ENCODE measurements at places on chromosomes 3 and 15.

DNA sequence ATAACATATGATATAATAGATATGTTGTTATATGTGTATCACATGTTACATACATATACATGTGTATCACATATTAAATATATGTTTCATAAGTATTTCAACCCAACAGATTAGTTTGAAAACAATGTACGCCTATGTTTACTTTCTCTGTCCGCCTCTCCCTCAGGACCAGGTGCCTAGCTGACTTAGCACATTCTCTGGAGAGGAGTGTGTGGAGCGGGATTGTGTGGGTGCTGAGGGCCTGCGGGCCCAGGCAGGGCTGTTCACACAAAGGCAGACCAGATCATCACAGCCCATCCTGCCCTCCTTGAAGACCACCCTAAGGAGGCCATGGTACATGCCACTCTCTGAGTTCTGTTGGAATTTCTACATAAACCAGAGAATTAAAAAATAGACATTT, 81.0 kb downstream of the PLXNA1 start:
- no peak for DNase-seq

- no peak for DNase-seq
These were observed 28.5 kb upstream of the CMSS1 start for GRCh38 chr3:99789011-99789721.

DNA sequence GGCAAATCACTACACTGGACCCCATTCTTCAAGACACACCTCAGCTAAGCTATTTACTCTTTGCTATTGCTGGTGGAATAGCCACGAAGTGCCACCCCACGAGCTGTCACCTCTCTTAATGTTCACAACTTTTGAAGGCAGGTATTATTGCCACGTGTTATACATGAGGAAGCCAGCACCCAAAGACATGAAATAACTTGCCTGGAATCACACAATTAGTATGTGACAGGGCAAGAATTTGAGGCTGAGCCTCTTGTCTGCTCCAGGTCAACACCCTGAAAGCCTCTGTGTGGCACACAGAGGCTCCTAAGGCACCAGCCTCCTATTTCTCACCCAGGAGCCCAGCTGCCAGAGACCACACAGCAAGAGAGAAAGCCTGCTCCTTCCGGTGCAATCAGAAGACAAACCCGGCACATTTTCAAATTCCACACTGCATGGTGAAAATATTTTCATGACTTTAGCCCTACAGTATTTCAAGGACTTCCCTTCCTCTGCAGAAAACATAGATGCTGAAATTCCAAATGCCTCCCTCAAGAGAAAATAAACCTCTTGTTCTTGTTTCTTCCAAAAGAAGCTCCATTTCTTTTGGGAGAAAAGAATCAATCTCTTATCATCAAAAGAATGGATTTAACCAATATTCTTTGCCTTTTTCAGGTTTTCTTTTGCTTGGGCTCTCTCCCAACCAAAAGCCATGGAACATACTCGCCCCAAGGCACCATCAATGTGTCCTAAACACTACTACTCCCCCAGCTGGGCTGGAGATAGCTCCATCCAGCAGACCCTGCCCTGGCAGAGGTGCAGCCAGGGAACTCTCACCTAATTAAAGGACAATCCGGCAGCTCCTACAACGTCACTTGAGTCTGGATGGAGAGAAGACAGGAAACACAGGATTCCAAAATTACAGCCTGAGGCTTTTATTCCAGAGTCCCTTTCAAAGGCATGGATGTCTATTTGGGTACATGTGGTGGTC, 84.7 kb upstream of the THBS1 start:
- no peak for DNase-seq

GRCh38 chr3:4078903-4079302, 224.3 kb upstream of the SETMAR start:
- no peak for DNase-seq

- no peak for DNase-seq
These were observed 14.7 kb downstream of the CHD2 start for GRCh38 chr15:92914768-92915221.

DNA sequence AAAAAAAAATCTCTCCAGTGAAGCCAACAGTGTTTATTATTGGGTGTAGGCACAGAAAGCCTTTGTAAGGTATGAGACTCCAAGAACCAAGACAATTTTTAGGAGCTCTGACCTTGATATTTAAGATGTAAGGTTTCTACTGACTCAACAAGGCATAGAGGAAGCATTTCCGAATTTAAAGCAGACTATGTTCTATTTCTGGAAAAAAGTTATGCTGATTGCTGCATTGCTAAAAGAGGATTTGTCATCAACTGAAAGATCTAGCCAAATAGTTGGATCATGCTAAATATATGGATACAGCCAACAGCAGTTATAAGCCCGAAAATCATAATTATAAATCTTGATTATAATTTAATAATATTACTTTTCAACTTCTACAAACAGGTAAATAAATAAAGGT, 53.3 kb upstream of the MELTF start:
- DNase-seq = no peak

GRCh38 chr15:43144512-43144911, 11.1 kb downstream of the TMEM62 start:
- no peak for DNase-seq

GRCh38 chr15:38297623-38298388, 45.2 kb downstream of the SPRED1 start:
- DNase-seq = no peak

DNA sequence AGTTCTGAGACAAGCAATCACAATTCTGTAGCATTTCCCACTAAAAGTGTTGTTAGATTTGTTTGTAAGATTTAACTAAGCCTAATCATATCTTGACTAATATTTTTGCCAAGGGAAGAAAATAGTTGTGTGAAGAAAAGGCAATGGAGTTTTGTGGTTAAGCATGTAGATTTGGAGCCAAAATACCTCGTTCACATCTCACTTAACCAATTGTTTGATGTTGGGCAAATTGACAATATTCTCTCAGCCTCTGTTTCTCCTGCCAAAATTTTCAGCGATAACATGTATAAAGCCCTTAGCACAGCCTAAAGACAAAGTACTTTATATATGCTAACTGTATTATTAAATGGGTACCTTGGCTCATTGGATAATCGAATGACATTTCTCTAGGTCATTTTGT, 20.5 kb upstream of the CDIN1 start:
- DNase-seq = no peak

DNA sequence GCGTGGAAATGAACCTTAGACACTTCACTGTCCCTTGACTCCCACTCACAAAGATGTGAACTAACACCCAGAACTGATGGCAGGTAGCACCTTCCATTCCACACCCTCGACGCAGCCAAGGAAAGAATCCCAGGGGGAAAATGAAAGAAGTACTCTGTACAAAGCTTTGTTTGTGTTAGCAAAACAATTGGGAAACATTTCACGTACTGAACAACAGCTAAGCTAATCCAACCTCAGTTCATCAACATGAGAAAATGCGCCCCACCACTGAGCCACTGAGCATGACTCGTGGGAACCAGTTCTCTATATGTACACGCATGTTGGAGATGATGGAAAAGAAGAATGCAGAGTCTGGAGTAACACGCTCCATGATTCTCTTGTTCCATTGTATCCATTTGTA, 32.0 kb downstream of the CORO2B start:
- DNase-seq = no peak

- no peak for DNase-seq
These were observed 105.7 kb downstream of the LRRK1 start for GRCh38 chr15:101024706-101025500.

DNA sequence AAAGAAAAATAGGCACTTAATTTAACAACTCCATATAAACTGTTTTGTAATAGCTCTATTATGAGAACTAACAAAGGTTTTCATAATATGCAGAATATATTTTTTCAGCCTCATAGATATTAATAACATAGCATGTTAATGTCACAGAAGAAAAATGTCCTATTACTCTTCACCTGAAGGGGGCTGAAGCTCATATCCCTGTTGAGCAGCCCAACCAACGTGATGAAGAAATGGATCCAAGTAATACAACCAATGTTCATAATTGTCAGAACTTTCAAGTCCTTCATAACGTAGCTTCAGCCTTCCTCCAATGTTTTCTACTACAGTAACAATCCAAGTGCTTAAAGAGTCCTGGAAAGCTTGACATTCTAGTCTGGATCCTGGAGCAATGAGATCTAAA, 34.5 kb upstream of the STIMATE start:
- no peak for DNase-seq

DNA sequence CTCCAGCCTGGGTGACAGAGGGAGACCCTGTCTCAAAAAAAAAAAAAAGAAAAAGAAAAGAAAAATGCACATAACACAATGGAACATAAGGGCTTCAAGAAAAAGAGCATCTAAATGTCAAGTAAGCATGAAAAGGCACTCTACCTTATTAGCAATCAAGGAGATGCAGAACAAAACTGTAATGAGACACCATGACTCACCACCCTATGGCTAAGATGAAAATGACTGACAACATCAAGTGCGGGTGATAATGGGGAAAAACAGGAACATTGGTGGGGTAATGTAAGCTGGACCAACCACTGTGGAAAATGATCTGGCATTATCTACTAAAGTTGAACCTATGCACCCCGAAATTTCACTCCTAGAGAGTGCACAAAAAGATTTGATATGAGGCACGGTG, 19.6 kb upstream of the NSMCE3 start:
- DNase-seq = no peak

DNA sequence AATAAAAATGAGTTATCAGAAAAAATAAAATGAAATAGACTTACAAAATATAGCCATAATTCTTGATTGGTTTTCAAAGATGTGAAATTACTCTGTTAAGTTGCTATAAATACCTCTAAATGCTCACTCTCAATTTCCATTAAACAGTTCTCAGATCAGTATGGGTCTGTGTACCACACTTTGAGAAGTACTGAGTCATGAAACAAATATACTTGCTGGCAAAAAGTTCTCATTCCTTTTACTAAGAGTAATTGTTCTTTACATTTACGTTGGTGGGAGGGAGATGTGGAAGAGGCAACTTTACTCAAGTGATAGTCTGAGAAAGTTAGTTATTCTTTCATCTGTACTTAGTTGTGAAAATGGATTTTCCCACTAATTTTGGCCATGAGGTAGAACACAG, 96.3 kb downstream of the ZNF385D start:
- no peak for DNase-seq

DNA sequence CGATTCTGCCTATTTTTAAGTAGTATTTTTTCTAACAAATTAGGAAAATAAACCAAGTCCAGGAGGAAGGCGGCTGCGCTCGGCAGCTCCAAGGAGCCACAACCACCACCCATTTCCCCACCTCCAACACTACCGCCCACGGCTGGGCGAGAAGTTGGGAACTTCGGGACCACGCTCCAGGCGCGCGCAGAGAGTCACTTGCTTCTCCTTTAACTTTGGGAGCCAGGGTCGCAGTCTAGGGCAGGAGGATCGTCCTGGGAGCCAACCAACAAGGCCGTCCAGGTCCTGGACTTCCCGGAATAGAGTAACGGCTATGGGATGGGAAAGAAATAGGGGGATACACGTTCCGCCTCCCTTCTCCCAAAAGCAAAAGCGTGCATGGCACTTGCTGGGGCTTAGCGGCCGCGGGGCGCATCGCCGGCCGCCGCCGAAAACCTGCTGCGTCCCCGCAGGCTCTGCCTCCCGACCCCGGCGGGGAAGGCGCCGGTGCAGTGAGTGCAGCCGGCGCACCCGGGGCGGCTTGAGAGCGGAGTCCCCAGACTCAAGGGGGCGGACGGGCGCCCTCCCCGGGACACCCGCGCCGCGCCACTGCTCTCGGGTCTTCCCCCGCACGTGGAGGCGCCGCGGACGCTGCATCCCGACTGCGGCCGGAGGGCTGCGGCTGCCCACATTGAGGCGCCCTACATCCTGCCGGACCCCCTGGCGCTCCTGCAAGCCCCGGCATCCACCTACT, 699 bp downstream of the MEGF11 start:
- no peak for DNase-seq

- no peak for DNase-seq
These were observed 256.1 kb upstream of the TLE3 start for GRCh38 chr15:70353606-70354345.

- no peak for DNase-seq
These were observed 103.3 kb downstream of the ATG7 start for GRCh38 chr3:11375333-11376088.

DNA sequence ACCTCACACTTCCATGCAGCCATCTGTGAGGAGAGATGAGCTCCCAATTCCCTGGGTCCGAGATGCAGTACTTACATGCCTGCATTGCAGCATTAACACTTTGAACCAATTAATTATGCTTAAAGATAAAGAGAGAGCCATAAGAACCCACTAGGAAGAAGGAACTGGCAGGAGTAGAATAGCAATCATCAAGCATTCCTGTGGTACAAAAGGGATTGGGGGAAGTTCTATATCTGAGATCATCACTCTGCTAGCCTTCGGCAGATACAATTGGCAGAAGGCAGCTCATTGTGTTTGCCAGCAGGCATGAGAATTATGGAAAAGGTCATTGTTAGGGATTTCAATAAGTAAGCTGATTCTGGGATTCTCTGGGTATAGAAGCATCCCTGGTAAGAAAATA, 891.4 kb downstream of the NTRK3 start:
- DNase-seq = no peak

DNA sequence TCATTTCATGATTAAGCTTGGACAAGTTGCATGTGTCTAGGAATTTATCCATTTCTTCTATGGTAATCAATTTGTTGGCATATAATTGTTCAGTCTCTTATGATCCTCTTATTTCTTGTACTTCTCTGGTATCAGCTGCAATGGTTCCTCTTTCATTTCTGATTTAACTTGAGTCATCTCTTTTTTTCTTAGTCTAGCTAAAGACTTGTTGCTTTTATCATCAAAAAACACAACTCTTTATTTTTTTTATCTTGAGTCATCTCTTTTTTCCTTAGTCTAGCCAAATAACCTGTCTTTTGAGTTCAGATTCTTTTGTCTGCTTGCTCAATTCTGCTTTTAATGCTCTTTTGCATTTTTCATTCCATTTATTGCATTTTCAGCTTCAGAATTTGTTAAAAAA, 37.3 kb downstream of the UBE3A start:
- no peak for DNase-seq

DNA sequence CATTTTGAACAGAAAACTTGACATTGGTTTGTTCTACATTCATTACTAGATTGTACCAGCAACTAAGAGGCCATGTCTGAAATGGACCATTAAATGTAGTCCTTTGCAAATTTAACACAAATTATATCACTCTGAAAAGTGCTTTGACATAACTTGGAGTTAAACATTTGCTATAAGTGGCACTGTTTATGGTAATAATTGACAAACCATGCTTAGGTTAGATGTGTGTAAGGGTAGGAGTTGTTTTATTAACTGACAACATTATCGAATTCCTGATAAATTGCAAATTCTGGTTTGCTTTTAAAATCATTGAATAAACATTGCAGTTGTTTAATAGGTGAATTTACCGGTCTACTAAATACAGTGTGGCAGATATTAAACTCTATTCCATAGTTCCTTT, 6.1 kb upstream of the TMEM207 start:
- no peak for DNase-seq

DNA sequence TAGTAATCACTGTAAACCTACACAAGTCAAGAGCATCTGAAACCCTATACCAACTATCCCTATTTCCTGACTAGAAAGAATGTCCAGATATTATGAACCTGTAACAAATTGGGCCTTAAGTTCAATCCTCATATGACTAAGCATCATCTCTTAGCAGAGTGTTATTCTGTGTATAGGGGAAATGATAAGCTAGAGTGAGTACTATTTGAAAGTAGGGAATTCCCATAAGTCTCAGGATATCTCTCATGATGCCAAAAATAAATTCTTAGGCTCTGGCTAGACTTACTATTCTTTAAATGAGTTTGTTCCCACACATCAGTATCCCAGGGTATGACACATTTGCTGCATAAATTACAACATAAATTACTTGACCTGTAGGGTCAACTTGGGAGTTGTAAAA, 15.3 kb downstream of the MRPL47 start:
- no peak for DNase-seq

GRCh38 chr15:63922261-63922904, 88.6 kb upstream of the HERC1 start:
- no peak for DNase-seq

Measured in activated CD8-positive, alpha-beta memory T cell treated with anti-CD3 and anti-CD28 coated beads for 4 hours (primary cell).